ENCODE measurements at places on chromosomes 1 and 21. TPM values are rescaled to one million over a fixed set of nuclear protein-coding genes. Genes with fewer than 3 reads are reported as not detected.

GRCh38 chr1:12615865-12616708, 1.9 kb downstream of the DHRS3 start:
- H3K27me3 ChIP-seq = no peaks in the 10 kb centered on the region
- H3K4me1 ChIP-seq = peaks cover 5% of the 10 kb centered on the region
- peak overlapping the region; percentile 80 for H3K27ac ChIP-seq
- peak; percentile 61 for DNase-seq
- peak overlapping the region; percentile 80 for H3K4me3 ChIP-seq

DNA sequence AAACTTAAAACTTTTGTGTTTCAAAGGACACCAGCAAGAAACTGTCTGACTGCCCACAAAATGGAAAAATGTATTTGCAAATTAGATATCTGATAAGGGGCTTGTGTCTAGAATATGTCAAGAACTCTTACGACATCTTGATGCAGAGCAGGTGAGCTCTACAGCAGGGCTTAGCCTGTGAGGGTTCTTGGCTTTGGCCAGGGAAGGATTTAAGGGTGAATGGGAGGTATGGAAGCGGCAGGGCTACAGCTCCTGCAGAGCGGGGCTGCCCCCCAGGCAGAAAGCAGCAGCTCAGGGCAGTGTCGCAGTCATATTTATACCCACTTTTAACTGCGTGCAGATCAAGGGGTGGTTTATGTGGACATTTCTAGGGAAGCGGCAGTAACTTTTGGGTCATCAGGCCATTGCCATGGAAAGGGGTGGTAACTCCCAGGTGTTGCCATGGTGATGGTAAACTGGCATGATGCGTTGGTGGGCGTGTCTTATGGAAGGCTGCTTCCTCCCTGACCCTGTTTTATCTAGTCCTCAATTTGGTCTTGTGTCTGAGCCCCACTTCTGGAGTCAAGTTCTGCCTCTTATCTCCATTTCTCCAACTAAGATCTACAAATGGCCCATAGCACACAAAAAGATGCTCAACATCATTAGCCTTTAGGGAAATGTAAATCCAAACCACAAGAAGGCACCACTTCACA, 23.2 kb downstream of the MORN1 start:
- H3K27ac ChIP-seq = no peak overlapping the region
- H3K36me3 ChIP-seq = no peaks in the 10 kb centered on the region
- H3K4me3 ChIP-seq = no peak overlapping the region
- H3K27me3 ChIP-seq = no peaks in the 10 kb centered on the region
- no peak for DNase-seq
- no peaks in the 10 kb centered on the region for H3K4me1 ChIP-seq

- no peak for DNase-seq
- no peak overlapping the region for H3K27ac ChIP-seq
- H3K27me3 ChIP-seq = no peaks in the 10 kb centered on the region
- no peaks in the 10 kb centered on the region for H3K36me3 ChIP-seq
These were observed 5.6 kb upstream of the SMIM11 start for GRCh38 chr21:34369741-34370140.

DNA sequence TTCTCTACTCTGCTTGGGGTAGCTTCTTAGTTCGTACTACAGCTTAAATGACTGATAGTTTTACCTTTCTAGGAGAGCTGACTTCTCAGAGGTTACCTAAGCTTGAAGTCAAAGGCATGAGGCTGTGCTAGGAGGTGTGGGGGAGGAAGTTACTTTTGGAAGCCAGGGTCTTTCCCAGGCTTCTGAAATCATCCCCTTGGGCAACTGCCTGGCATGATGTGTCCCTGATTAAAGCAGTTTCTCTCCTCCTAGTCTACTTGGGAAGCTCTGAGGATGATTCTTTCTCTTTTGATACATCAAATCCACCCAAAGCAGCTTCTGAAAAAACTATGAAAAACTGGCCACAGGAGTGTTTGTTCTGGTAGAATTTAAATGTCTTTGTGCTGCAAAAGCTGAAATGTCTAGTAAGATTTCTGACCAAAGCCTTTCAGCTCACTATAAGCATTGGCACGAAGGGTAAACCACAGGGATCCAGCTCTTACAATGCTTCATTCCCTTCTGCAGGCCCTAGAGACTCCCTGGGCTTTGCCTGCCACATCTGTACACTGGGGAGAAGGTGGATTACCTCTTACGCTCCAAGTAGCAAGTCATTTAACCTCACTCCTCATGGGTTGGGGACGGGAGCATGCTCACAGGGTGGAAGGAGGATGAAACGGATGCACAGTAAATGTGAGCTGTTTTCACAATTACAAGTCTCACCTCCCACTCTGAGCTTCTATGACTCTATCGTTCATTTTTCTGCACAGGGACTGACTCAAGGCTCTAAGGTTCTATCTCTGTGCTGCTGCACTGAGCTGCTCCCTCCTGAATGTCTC, 59.6 kb downstream of the RUNX1 start:
- no peak overlapping the region for H3K4me3 ChIP-seq
- no peaks in the 10 kb centered on the region for H3K36me3 ChIP-seq
- no peak overlapping the region for H3K27ac ChIP-seq
- no peaks in the 10 kb centered on the region for H3K4me1 ChIP-seq
- no peak for DNase-seq

DNA sequence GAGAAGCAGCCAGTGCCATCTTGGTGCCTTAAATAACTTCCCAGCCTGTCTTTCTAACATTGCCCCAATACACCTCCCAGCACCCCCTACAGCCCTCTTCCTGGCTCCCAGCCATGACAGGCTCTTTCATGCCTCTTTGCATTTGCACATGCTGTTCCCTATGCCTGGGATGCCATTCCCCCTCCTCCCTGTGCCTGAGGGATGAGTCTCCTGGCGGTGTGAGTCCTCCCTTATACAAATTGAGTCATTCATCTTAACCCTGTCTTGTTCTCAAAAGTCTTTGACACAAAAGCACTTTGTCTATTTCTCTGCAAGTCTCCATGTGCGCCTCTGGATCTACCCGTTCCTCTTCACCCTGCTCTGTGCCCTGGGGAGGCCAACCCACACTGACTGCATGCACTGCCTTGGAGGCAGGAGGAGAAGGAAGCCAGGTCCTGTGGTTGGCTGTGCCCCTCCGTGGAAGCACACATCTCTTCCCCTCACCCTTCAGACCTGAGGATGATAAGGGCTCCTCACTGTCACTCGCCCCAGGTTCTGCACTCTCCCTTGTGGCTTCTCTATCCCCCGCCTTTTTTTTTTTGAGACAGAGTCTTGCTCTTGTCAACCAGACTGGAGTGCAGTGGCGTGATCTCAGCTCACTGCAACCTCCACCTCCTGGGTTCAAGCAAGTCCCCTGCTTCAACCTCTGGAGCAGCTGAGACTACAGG, 25.1 kb downstream of the CDCP2 start:
- no peak for DNase-seq
- no peaks in the 10 kb centered on the region for H3K4me1 ChIP-seq
- no peaks in the 10 kb centered on the region for H3K36me3 ChIP-seq
- H3K27ac ChIP-seq = no peak overlapping the region
- H3K27me3 ChIP-seq = no peaks in the 10 kb centered on the region

GRCh38 chr1:202281316-202282024, 60.3 kb downstream of the UBE2T start:
- DNase-seq = peak; percentile 4
- H3K27me3 ChIP-seq = no peaks in the 10 kb centered on the region
- H3K4me1 ChIP-seq = no peaks in the 10 kb centered on the region
- H3K36me3 ChIP-seq = no peaks in the 10 kb centered on the region

DNA sequence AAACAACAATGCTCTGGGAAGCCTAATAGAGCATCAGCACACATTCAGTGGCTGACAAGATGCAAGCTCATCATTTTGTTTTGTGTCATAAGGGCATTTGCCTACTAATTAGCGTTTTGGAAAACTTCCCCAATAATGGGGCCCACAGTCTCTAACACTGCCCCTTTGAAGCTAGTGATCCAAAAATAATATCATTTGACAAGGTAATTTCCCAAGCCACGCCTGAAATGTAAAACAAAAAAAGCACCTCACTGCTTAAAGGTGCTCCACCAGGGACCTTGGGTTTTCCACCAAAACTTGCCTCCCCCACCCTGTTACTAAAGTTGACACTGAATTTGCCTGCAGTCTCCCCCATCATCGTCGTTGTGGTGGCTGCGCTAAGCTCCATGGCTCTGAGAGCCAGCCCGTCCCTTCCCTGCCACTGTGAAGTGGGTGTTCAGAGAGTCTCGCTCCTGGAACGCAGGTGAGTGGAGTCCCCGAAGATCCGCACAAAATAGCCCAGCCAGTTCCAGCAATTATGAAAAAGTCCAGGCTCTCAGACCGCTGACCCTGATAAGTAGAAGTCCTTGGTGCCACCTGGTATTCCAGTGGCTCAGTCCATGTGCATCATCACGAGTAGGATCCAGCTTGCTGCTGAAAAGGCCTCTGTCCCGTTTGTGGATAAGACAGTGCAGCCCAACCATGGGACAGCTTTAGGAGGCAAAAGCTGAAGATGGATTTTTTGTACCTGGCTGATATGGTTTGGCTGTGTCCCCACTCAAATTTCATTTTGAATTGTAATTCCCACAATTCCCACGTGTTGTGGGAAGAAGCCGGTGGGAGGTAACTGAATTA, 52.2 kb downstream of the RAB3GAP2 start:
- H3K27me3 ChIP-seq = no peaks in the 10 kb centered on the region
- H3K27ac ChIP-seq = no peak overlapping the region
- no peaks in the 10 kb centered on the region for H3K4me1 ChIP-seq
- no peaks in the 10 kb centered on the region for H3K36me3 ChIP-seq
- no peak overlapping the region for H3K4me3 ChIP-seq

DNA sequence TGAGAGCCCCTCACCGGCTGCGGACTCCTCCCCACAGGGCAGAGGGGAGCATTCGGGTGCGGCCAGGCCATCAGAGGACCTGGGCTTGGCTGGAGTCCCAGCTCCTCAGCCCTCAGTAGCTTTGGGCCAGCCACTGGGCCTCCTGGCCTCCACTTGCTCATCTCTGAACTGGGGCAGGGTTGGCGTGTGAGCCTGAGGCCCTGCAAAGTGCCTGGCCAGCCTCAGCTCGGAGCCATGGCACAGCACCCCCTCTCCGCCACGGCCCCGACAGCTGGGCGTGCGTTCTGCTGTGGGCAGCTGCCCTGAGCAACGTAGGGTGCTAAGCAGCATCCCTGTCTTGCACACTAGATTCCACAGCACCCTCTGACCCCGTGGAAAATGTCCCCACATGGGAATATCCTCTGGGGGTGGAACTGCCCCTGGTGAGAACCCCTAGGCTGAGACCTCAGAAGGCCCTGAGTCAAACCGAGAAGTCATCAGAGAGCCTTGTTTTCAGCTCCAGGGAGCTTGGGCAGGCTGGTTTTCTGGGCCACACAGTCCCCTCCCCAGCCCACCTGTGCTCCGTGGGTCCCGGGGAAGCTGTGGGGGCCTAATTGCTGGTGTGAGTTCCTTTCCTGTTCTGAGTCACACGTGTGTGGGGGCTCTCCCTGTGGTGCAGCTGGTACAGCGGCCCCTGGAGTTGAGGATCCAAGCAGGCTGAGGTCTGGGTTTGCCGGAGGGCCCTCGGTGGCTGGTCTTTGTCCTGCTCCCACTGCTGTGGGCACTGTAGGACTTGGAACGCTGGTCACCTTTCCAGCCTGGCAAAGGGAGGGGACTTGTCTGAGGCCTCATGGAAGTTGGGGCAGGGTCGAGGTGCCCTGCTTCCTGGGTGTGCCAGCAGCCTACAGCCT, 24.5 kb downstream of the TP73 start:
- H3K4me3 ChIP-seq = no peak overlapping the region
- H3K27ac ChIP-seq = no peak overlapping the region
- no peaks in the 10 kb centered on the region for H3K4me1 ChIP-seq
- no peaks in the 10 kb centered on the region for H3K27me3 ChIP-seq

DNA sequence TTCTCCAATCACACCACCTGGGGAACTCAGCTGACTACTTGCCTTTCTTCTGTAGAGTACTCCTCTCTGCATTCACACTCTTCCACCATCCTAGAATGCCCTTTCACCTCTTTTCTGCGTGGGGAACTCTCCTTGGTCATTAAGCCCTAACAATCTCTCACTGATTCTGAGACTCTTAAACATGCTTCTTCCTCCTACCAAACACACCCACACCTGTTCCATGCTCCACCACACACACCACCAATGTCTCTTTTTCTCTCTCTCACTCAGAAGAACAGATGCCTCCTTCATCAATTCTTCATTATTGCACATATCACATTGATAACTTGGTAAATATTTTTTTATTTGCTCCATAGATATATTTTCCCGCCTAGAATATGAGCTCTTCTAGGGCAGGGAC, 53.6 kb downstream of the WARS2 start:
- H3K36me3 ChIP-seq = no peaks in the 10 kb centered on the region
- no peak overlapping the region for H3K27ac ChIP-seq
- H3K27me3 ChIP-seq = no peaks in the 10 kb centered on the region
- peaks cover 2% of the 10 kb centered on the region for H3K4me1 ChIP-seq

- H3K4me3 ChIP-seq = no peak overlapping the region
- no peaks in the 10 kb centered on the region for H3K27me3 ChIP-seq
- no peaks in the 10 kb centered on the region for H3K36me3 ChIP-seq
- no peak overlapping the region for H3K27ac ChIP-seq
- peaks cover 2% of the 10 kb centered on the region for H3K4me1 ChIP-seq
These were observed 35.1 kb downstream of the EDN2 start for GRCh38 chr1:41449326-41449921.

- no peak overlapping the region for H3K4me3 ChIP-seq
- H3K27ac ChIP-seq = no peak overlapping the region
- DNase-seq = no peak
These were observed 37.4 kb downstream of the UBE2T start for GRCh38 chr1:202304375-202304774.

DNA sequence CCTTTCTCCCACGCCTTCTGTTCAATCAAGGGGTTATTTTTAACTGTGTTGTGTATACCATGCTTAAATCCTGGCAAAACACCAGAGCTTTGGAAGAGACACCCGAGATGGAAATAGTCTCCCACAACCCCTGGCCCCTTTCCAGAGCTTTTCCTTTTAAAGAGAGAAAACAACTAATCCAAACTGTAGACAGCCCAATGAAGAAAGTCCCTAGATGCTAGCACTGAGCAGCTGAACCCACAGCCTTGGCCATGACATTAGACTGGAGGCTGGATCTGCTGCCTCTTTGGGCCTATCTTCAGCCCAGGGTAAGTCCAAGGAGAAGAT, 64.9 kb upstream of the ARTN start:
- H3K27ac ChIP-seq = no peak overlapping the region
- H3K4me3 ChIP-seq = no peak overlapping the region

The RORC gene
- 1.8 TPM for total RNA-seq

The MMEL1 gene
- total RNA-seq = not detected

The RNU1-4 gene
- total RNA-seq = 4,661 TPM

The CFHR4 gene
- total RNA-seq = not detected

The MYOM3 gene
- 0.60 TPM for total RNA-seq

The S100A5 gene
- total RNA-seq = not detected

The LRRC71 gene
- 1.1 TPM for total RNA-seq

The TMPRSS2 gene
- 1.7 TPM for total RNA-seq

Measured in ovary (tissue), 10 donors.